ENCODE measurements at places on chromosomes 6 and 20.
A peak's percentile ranks its signal among the peaks of the same experiment; 100 is the strongest.

GRCh38 chr6:44489910-44490604 lies 102.6 kb downstream of the CDC5L start:
- no peak for DNase-seq

DNA sequence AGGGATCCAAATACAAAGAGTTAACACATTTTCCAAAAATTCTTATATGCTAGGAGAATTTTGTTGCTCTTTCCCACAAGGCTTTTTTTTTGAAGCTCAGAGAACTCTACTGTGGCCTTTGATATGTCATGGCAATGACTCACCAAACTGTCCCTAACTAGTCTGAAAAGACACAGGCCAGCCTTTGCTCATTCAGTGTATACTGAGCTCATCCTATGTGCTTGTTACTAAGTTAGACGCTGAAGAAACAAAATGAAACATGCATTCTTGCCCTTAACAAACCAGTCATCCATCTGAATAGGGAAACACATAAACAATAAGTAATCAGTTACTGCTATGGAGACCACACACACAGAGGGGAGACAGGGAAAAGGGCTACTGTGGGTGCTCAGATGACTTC lies 291.8 kb downstream of the FOXC1 start:
- no peak for DNase-seq

- DNase-seq, result no peak
Observed at GRCh38 chr6:40183902-40184301, 249.6 kb upstream of the MOCS1 start.

GRCh38 chr6:111356551-111356950 lies 126.5 kb downstream of the REV3L start:
- DNase-seq, result no peak

GRCh38 chr6:154732538-154733182 lies 556 bp upstream of the SCAF8 start:
- DNase-seq, result peak; percentile 47

DNA sequence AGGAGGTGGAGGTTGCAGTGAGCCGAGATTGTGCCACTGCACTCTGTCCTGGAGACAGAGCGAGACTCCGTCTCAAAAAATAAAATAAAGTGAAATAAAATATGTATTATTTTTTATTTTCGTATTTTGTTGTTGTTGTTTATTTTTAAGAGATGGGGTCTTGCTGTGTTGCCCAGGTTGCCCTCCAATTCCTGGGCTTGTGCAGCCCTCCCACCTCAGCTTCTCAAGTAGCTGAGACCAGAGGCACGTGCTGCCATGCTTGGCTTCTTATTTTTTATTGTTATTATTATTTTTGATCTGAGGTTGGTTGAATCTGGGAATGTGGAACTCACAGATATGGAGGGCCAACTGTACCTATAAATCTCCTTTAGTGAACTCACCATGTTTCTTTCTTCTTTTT lies 10.1 kb downstream of the KPNA5 start:
- no peak for DNase-seq

GRCh38 chr6:47737406-47737805 lies 39.0 kb downstream of the ADGRF4 start:
- DNase-seq, result no peak

Data from WERI-Rb-1 (cell line).